HL-60 (cell line): ENCODE measurements at places on chromosomes 5 and 9.

DNA sequence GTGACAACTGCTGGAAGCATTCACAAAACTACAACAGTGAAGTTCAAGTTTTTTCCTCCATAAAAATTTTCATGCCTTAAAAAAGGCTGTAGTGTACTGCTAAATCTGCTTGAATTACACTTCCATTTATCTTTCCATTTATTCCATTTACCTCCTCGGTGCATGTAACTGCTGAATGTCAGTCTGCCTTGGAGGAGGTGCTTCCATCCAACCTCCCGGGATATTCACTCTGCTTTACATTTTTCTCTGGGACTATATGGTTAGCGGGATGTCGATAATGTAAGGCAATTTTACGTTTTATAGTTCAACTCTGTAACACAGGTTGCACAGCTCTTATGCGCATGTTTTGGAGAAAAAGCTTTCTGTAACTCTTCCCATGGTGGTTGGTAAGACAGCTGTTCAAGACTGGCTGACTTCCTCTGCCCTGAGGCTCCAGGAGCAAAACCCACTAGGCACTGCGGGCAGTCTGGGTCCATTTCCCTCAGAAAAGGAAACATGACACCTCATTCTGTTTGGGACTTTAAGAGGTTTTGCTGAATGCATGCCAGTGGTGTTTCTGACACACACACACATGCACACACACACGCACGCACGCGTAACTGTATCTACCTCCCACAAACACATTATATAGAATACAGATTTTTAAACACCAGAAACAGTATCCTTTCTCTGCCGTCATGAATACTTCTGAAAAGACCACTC, 66.1 kb downstream of the SPTLC1 start:
- DNase-seq: no peak

GRCh38 chr5:93192087-93192486, 388.9 kb downstream of the NR2F1-AS1 start:
- DNase-seq: no peak

DNA sequence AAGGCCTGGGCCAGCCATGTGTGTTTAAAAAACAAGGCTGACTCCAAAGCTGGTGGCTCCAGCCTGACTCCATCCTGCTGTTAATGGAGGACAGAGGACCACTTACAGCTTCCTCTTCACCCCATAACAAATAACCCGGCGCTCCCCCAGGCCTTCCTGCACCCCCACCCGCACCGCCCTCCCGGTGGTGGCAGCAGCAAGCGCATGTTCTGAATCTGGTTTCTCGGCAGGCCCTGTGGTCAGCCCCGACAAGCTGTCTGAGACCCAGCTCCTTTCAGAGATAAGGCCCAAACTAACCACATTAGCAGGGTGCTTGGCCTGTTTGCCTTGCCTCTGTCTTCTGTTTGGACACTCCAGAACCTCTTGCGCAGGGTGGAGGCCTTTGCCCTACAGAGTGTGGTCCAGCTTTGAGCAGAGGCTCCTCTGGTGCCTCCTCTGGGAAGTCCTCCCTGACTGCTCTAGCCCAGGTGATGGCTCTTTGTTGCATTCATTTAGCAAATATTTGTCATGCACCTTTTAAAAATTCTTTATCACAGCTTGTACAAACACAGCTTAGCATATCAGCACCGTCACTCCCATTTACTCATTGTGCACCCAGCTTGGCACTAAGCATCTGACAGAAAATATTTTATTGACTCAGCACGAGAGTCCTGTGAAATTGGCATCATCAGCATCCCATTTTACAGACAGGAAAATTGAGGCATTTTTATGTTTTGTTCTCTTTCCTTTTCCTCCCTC, 78.4 kb downstream of the NDFIP1 start:
- no peak for DNase-seq

DNA sequence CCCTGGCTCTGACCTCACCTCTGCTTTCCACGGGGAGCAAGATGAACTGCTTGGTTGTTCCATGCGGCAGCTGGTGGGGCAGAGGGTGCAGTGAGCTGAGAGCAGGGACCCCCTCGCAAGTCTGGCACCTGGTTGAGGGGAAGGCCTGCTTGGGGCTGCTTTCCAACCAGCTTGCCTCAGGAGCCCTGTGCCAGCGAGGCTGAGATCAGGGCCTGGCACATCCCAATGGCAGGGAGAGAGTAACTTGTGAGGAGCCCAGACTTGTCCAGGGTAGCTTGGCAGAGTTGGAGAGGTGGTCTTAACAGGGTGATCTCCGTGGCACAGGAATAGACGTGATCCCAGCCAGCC, 68.9 kb downstream of the IQGAP2 start:
- DNase-seq: no peak

GRCh38 chr5:72537166-72537565, 30.0 kb upstream of the ZNF366 start:
- no peak for DNase-seq

GRCh38 chr5:6556089-6556801, 76.6 kb downstream of the NSUN2 start:
- no peak for DNase-seq

GRCh38 chr5:73861313-73861988, 235.5 kb downstream of the ARHGEF28 start:
- peak; percentile 40 for DNase-seq

DNA sequence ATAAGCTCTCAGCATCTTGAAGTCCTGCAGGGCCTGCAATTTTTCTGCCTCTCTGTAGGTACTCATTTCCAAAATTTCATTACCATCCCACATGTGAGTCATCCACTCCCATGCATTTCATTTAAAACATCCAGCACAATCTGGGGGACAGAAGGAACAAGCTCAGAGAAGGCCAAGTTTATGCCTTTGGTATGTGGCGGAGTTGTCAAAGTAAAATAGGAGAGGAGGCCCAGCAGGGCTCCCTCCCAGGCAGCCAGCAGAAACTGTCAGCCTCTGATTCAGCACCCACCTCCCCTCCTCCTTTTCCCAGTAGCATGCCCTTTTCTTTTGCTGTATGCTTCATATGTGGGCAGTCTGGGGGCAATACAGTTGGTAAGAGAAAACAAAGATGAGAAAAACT, 126.4 kb upstream of the ZNF366 start:
- no peak for DNase-seq

DNA sequence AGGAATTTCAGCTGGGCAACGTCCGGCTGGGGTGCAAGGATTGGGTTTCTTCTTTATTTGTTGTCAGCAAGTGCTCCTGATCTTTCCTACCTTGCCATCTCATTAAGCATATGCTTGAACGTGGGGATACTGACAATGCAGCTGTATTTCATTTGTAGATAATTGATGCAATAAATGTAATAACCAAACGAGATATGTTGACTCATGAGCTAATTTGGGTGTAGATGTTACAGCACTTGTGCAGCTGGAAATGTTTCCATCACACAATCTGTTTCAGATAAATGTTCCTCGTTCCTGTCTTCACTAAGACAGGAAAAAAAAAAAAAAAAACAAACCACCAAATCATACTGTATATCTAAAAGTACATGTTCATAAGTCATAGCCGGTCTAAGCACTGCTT, 123.8 kb downstream of the DMRT2 start:
- DNase-seq: no peak

GRCh38 chr5:97600486-97600885, 417.4 kb upstream of the RIOK2 start:
- no peak for DNase-seq

DNA sequence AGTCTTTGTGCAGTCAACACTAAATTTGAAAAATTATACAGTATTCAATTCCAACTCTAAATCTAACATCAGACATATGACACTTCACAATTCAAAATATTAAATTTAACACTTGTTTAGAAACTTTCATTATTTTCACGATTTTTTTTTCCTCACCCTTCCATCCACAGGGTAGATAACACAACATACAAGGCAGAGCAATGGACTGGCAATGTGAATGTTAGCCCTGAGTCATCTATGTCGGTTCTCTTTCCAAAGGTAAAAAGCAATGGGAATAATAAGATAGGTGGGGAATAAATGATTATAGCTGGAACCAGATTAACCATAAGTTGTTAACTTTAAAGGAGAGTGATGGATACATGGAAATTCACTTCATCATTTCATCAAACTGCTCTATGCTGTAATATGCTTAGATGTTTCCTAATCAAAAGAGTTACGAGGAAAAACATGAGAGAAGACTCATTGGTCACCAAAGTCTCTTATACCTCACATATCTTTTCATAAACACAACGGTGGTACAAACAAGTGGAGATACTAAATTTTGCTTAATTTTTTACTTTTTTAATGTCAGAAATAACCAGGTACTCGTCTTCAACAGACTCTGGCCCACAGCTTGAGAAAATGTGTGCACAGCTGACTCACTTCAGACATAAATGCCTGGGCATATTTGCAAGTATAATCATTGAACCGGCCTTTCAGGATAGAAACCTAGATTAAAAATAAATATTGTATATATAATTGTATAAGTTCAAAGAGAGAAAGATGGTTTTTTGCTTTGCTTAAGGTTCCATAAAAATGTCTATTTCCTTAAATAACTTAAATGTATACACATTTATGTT, 23.0 kb downstream of the RFX3 start:
- no peak for DNase-seq

DNA sequence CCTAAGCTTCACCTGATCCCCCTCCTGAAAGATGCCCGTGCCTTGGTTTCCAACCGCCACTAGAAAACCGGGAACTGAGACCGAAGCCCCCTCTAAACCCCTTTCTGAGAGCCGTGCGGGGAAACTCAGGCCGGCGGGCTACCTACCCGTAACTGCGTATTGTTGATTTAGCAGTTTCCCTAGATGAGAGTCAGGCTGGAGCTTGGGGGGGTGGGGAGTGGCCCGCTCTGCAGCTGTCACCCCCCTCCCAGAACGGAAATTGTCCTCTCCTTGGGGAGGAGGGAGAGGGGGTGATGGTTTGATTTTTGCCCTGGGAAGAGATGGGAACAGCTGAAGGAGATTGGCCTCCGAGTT, 2.5 kb downstream of the CXXC5 start:
- no peak for DNase-seq

DNA sequence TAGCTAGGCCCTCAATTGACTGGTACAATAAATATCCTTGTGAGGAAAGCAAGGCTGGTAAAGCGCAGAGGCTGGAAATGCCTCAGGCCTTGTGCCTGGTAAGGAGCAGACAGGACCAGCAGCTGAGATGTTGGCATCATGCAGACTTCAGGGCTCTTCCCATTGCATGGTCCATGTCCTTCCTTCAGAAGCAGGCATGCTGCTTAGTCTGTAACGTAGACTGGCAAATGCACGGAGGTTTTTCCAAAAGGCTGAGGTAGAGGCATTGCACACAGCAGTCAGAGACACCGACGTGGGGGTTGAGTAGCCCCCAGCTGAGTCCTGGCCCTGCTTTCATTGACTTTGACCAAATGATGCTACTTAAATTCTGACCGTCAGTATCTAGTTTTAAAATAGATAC, 87.1 kb downstream of the ADRB2 start:
- DNase-seq: no peak

- no peak for DNase-seq
Observed at GRCh38 chr5:128196791-128197190, 113.2 kb downstream of the SLC12A2 start.

DNA sequence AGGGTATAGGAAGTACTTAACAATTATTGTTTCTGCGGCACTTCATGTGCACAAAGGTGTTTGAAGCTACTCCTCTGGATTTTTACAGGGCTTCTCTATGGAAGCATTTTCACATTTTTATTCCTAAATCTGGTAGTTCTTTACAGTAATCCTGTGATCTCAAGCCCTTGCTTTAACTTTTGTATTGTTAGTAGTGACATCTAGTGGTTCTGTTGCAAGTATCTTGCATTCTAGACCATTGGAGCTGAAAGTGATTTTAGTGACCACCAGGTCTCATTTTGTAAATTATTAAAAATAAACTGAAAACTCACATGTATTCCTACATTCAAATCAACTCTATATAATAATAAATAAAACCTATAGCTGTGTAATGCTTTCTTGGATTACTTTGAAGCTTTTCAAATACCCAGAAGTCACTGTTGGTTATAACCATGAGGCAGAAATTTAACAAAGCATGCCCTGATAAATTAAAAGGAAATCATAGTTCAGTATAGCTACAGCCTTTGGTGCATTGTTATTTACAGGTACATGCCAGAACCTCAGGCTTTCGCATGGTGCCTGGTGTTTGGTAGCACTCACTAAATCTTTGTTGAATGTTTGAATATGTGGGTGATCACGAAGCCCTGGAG, 18.9 kb downstream of the RPS23 start:
- no peak for DNase-seq

- no peak for DNase-seq
Observed at GRCh38 chr9:33686942-33687341, 108.4 kb upstream of the PRSS3 start.

GRCh38 chr9:83688921-83689320, 18.8 kb downstream of the UBQLN1 start:
- DNase-seq: no peak

DNA sequence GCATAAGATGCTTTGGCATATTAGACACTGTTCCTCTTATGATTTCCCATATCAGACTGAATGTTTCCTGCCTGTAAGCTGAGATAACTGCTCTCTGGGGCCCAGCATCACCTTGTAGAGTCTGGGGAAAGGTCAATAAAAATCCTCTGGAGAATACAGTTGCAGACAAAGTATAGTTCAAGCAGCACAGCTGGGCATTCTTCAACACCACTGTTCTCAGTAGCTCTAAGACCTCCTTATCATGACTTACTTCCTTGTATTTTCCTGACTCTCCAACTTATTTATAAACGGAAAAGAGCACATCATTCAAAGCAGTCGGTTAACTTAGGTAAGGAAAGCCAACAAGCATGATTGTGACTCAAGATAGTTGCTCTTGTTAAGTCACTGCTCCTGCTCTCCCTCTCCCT, 208.7 kb upstream of the RASEF start:
- DNase-seq: no peak

DNA sequence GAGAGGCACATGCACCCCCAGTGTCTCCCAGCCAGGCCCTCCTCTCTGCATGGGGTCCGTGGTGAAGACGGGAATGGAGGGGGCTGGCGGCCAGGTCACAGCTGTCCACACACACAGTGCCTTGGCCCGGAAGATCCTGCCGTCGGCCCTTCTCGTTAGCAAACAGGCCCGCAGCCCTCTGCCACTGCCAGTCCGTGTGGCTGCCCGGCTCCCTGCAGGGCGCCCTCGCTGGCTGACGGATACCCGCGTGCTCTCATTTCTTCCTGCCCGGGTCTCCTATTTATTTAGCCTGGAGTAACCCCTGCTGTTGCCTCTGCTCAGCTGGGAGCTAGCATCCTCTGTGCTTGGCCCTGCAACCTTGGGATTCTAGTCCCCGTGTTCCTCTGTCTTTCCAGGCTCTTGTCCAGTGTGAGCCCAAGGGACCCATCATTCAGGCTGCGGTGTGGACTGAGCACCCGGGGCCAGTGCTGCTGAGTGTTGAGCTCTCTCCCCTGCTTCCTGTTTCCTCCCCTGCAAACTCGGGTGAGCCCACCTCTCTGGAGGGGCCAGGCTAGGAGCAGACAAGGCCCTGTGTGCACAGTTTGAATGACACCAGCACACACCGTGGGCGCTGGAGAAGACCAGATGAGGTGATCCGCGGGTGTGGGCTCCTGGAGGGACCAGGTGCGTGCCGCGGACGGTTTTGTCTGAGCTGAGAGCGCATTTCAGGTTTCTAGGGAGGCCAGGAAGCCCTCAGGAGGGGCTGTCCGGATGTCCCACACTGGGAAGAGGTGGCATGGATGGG, 14.6 kb upstream of the RNU6ATAC start:
- DNase-seq: no peak

- DNase-seq: no peak
Observed at GRCh38 chr9:89428222-89428761, 69.6 kb downstream of the SEMA4D start.
